CD4-positive, alpha-beta T cell treated with Interleukin-4 for 4 hours (primary cell): ENCODE measurements at places on chromosomes 2 and 18.

GRCh38 chr2:166144071-166144470 is 16.3 kb upstream of the SCN1A start:
- no peak for DNase-seq

- peak; percentile 2 for DNase-seq
Observed at GRCh38 chr2:113720167-113720566, 36.3 kb downstream of the SLC35F5 start.

GRCh38 chr2:170321526-170321925 is 143.6 kb downstream of the MYO3B start:
- DNase-seq: no peak

DNA sequence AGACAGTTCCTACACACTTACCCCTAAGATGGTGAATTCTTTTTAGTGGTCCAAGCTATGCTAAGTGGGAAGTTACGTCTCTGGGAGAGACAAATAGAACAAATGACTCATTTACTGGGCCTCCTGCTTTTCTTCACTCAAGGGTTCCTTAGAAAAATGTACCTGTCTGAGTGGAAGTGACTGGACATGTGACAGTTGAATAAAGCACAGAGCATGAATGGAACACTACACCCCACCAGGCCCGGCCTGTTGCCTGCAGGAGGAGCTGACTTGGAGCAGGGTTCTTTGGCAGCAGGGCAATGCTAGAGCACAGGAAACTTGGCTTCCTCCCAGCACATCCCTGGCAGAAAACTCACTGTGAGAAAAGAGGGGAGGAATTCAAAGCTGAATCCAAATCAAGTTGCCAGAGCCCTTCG is 451.0 kb upstream of the SETBP1 start:
- DNase-seq: no peak
